ENCODE measurements at places on chromosomes 7 and 10.

DNA sequence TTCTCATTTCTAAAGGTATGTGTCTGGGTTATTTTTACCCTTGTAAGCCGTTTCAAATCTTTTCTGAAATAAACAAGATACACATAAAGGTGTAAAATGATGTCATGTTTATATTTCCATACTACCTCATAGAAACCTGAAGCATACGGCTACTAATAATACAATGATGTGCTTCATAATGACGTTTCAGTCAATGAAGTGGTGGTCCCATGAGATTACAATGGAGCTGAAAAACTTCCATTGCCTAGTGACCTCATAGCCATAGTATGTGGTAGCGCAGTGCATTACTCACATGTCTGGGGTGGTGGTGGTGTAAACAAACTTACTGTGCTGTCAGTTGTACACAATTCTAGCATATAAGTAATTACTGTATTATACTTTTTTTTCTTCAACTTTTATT is 24.9 kb downstream of the EPDR1 start:
- no peak for DNase-seq

GRCh38 chr7:154965014-154965413 is 37.9 kb downstream of the PAXIP1 start:
- no peak for DNase-seq

GRCh38 chr10:100967332-100967731 is 2.0 kb upstream of the SEMA4G start:
- DNase-seq: no peak

DNA sequence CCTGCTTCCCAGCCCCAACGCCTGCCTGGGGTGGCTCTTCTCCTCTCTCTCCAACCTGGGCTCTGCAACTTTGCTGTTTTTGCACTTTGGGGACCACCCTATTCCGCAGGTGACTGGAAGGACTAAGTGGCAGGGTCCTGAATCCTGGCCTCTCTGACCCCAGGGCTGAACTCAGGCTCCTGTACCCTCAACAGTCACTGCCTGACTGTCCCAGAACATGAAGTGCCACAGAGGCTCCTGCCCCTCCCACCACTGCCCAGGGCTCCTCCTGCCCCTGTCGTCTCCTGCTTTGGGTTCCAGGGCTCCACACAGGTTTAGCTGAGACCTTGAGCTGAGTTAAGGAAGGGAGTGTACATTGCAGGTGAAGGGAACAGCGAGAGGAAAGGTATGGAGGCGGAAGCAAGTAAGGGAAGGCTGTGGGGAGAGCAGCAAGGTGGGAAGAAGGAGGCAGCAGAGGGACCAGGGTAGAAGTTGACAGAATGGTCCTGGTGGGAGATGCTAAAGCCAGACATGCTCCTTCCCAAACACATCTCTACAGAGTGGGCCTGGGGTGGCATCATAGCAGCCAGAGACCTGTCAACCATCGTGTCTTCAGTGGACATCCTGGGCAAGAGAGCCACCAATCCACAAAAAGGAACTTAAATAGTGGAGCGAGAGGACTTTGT is 5.7 kb upstream of the GRID1 start:
- no peak for DNase-seq

DNA sequence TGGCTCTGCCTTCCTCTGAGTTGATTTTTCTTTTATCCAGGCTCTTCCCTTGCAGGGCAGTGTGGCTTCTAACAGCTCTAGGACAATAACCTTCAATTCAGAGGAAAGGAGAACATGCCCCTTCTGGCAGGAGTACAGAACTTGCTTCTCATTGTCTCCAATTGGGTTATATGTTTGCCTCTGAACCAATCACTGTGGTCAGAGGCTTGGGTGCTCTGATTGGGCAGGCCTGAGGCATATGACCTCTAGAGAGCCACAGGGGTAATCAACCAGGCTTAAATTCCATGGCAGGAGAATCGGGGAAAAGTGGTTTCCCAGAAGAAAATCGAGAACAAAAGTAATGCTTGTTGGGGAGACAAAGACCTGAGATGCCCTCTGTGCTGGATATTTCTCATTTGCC is 240.0 kb downstream of the REEP3 start:
- DNase-seq: peak; percentile 19

DNA sequence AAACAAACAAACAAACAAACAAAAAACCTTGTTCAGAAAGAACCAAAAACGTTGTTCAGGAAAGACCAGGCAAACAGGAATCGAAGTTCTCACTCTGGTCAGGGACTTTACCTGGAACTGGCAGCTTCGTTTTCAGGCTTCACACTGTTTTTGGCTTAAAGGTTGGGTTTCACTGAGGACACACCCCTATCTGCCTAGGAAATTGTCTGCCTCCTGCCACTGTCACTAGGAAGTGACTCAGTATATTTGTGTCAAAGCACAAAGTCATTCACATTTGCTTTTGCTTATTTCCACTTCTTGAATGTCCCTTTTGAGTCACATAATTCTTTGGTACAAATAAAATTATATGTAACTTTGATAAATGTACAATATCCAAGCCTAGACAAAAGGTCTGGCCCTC is 37.9 kb downstream of the PNLIPRP3 start:
- no peak for DNase-seq

DNA sequence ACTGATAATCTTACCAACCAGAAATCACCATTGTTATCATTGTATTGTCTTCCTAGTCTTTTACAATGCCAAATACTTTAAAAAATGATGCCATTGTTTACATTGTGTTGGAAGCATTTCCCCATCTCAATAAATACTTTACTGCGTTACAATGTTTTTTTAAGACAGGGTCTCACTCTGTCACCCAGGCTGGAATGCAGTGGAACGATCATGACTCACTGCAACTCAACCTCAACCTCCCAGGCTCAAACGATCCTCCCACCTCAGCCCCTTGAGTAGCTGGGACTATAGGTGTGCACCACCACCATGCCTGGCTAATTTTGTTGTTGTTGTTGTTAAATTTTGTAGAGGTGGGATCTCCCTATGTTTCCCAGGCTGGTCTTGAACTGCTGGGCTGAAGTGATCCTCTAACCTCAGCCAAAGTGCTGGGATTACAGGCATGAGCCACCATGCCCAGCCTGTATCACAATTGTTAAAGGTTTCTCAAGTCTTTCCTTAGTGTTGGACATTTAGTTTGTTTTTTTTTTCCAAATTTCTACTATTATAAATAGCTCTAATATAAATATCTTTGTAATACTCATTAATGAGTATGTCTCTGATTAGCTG is 13.5 kb downstream of the LRMDA start:
- no peak for DNase-seq

DNA sequence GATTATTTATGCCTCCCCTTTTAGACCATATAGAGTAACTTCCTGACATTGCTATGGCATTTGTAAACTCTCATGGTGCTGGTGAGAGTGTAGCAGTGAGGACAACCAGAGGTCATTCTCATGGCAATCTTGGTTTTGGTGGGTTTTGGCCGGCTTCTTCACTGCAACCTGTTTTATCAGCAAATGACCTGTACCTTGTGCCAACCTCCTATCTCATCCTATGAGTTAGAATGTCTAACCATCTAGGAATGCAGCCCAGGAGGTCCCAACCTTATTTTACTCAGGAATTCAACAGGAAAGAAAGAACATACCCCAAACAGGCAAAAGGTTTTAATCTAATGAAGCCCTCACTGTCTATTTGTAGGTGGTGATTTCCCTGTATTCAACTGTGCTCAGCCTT is 205.4 kb upstream of the YAE1 start:
- no peak for DNase-seq

- DNase-seq: no peak
Measured at GRCh38 chr7:70177166-70177565, 578.9 kb downstream of the AUTS2 start.

DNA sequence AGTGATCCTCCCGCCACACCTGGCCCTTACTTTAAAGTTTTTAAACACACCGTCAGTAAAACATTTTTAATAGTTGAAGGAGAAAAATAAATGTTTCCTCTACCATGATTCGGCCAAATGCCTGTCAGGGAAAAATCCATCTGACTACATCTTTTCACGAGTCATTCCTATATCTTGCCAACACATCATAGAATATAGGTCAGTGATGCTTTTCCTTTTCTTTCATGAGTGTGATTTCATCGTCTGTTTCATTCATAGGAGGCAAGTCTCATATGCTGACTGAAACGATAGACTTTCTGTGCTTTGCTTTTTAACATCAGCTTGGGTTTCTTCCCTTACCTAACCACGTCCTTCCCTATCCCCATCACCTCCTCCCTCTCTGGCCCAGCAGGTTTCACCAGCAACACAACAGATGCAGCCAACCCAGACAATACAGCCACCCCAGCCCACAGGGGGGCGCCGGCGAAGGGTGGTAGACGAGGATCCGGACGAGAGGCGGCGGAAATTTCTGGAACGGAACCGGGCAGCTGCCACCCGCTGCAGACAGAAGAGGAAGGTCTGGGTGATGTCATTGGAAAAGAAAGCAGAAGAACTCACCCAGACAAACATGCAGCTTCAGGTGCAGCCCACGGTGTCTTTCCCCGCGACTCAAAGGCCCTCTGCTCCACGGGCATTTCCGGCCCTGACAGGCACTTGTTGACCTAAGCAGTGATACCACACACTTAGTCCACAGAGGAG is 149.2 kb downstream of the TRIL start:
- DNase-seq: no peak

GRCh38 chr7:129803546-129804081 is 149.1 kb downstream of the UBE2H start:
- DNase-seq: no peak

DNA sequence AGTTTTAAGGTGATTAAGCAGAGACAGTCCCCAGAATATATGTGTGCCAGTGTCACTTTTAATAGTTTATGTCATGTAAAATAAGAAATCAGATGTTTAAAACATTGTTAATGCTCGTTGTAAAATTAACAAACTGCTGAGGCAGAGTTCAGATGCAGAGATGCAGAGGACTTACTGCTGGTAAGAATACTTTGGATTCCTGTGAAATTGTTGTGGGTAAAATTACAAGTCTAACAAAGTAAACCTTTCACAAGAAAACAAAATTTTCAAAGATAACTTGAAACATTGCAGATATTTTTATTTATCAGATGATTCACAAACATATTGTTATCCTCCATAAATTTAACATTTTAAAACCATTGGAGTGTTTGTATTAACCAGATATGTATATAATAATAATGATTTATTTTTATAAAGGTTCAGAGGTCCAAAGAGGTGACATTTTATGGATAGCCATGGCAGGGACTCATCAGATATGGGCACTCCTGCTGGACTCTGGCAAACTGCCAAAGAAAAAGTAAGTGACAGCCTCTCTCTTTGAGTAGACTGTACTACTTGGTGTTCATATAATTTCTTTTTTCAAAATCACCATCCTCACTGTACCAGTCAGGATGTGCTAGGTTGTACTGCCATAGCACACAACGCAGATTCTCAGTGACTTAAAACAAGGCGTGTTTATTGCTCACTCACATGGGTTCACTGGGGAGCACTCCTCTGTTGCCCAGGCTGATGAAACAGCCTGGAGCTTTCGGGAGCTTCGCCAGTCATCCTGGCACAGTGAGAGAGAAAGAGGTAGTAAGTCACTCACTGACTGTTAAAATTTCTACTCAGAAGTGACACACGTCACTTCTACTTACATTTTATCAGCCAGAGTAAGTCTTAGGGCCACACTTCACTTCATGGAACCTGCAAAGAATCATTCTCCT is 43.5 kb downstream of the NHLRC2 start:
- DNase-seq: no peak

- no peak for DNase-seq
Measured at GRCh38 chr7:79245623-79246249, 207.7 kb downstream of the MAGI2 start.

- no peak for DNase-seq
Measured at GRCh38 chr7:25256333-25256819, 28.1 kb upstream of the NPVF start.

- DNase-seq: no peak
Measured at GRCh38 chr7:157293413-157293788, 43.4 kb upstream of the DNAJB6 start.

- DNase-seq: no peak
Measured at GRCh38 chr10:128883231-128884032, 583.6 kb upstream of the MGMT start.

- no peak for DNase-seq
Measured at GRCh38 chr7:79217468-79217867, 236.0 kb downstream of the MAGI2 start.

- DNase-seq: no peak
Measured at GRCh38 chr7:18276380-18276779, 219.2 kb upstream of the HDAC9 start.

DNA sequence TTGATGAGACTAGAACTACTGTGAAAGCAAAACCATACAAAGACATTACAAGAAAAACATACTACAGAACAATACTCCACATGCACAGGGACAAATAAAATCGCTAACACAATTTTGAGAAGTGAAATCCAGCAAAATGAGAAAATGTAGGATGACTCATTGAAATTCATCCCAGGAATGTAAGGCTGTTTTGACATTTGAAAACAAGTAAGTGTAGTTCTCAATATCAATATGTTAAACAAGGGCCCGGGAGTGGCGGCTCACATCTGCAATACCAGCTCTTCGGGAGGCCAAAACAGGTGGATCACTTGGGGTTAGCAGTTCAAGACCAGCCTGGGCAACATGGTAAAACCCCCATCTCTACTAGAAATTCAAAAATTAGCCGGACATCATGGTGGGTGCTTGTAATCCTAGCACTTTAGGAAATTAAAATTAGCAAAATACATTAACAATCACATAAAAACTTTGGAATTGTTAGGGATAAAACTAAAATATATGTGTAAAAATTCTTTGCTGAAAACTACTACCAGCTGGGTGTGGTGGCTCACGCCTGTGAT is 113.7 kb upstream of the ADARB2 start:
- DNase-seq: no peak

- DNase-seq: no peak
Measured at GRCh38 chr7:101180130-101180755, at the start of gene NAT16. TSS of gene NAT16 (minus strand) at chr7:101180293. CDS start at chr7:101174807, 5,486 bp downstream.

DNA sequence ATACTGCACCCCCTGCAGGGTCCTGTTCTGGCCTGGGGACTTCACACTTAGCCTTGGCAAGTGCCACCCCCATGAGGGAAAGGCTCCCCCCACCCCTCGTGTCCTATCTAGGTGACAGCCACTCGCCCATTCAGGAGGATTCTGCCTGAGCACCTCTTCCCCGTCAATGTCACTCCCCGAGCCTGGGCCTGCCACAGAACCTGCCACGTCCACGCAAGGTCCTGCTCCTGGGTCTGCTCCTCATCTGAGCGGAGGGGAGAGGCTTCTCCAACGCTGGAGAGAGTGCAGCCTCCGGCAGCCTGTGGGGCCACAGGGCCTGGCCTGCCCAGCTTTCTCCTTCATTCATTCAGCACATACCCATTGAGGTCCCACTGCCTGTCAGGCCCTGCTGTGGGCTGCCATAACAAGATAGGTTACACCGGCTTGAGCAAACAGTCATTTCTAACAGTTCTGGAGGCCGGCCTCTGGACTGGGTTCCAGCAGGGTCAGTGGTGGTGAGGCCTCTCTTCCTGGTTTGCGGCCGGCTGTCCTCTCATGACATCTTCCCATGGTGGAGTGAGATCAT is 92.0 kb upstream of the RET start:
- DNase-seq: no peak

DNA sequence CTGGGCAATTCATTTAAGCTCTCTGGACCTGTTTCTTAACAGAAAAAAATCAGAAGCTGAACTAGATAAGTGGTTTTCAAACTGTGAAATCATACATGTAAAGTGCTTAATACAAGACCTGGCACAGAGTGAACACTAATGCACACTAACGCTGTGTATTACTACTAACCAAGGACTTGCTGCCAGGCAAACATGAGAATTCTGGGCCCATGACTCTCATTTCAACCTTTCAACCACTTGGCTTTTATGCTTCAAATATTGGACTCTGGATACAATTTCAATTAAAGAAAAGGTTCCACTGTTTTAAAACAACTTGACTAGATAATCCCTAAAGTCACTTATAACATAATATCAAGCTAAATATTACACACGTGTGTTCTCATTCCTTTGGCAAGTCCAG is 73.4 kb downstream of the SRPK2 start:
- no peak for DNase-seq

All from A549 (cell line).